A549 treated with GW870086 at 1 μM for 4 hours (cell line): ENCODE measurements at places on chromosomes 7 and 10. TPM values are rescaled to one million over a fixed set of nuclear protein-coding genes. Genes with fewer than 3 reads are reported as not detected.

The SYCE1 gene
- total RNA-seq: not detected in 5 replicates

The SAMD9 gene
- 2.2 to 5.1 TPM (median 4.4 TPM) in 5 replicates for total RNA-seq

The ADIRF gene
- not detected in 5 replicates for total RNA-seq

The TMEM176B gene
- 0.11 TPM in 1 of 5 replicates, not detected in the others for total RNA-seq

The HPS6 gene
- total RNA-seq: 27.0 to 37.5 TPM (median 34.4 TPM) in 5 replicates

The FAM131B gene
- 0.27 to 0.65 TPM (median 0.40 TPM) in 5 replicates for total RNA-seq

The RPS24 gene
- 2,682 to 4,006 TPM (median 2,926 TPM) in 5 replicates for total RNA-seq

The LRRD1 gene
- not detected in 5 replicates for total RNA-seq

The CCDC146 gene
- total RNA-seq: 0.48 to 0.80 TPM (median 0.64 TPM) in 5 replicates

The C7orf33 gene
- not detected in 5 replicates for total RNA-seq

The NEUROG3 gene
- total RNA-seq: not detected in 5 replicates

The MSS51 gene
- 0.23 to 0.44 TPM (median 0.39 TPM) in 5 replicates for total RNA-seq

The GBX1 gene
- 0.26 TPM in 1 of 5 replicates, not detected in the others for total RNA-seq

The RBM20 gene
- 2.6 to 3.4 TPM (median 2.7 TPM) in 5 replicates for total RNA-seq

The HOXA4 gene
- 1.2 to 2.2 TPM (median 1.9 TPM) in 5 replicates for total RNA-seq

The GIMAP2 gene
- total RNA-seq: 0.08 TPM in 1 of 5 replicates, not detected in the others

The C1GALT1 gene
- total RNA-seq: 25.7 to 33.4 TPM (median 31.1 TPM) in 5 replicates

The RASSF4 gene
- 1.6 to 2.8 TPM (median 1.9 TPM) in 5 replicates for total RNA-seq

The MMD2 gene
- total RNA-seq: not detected in 5 replicates

The CAV2 gene
- total RNA-seq: 150 to 178 TPM (median 177 TPM) in 5 replicates

The PRKCQ gene
- 3.5 to 4.6 TPM (median 4.2 TPM) in 5 replicates for total RNA-seq

The SPDYE8 gene
- total RNA-seq: not detected in 5 replicates

The CLDN3 gene
- total RNA-seq: 2.1 to 5.3 TPM (median 3.0 TPM) in 5 replicates

The FAM20C gene
- 31.4 to 46.7 TPM (median 43.9 TPM) in 5 replicates for total RNA-seq

The TEX47 gene
- total RNA-seq: not detected in 5 replicates
